T47D (cell line): ENCODE measurements at places on chromosomes 4 and X.

DNA sequence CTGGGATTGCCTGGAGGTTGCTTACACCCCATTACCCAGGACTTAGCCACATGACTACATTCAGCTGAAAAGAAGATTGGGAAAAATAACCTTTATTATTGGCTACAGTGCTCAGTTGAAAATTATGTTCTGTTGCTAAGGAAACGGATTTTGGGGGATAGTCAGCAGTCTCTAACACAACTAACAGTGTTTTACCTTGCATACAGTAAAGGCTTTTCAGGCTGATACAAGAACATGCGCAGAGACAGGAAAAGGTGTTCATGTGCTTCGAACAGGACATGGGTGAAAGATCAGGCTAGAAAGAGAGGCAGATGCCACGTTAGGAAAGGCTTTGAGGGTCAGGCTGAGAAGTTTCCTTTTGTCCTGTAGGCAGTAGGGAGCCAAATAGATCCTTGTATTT, 14.8 kb upstream of the RHOH start:
- DNase-seq: no peak

GRCh38 chr4:139715746-139716391, 50.2 kb downstream of the MGST2 start:
- no peak for DNase-seq

- DNase-seq: no peak
Measured at GRCh38 chr4:22427675-22428074, 88.2 kb downstream of the ADGRA3 start.

DNA sequence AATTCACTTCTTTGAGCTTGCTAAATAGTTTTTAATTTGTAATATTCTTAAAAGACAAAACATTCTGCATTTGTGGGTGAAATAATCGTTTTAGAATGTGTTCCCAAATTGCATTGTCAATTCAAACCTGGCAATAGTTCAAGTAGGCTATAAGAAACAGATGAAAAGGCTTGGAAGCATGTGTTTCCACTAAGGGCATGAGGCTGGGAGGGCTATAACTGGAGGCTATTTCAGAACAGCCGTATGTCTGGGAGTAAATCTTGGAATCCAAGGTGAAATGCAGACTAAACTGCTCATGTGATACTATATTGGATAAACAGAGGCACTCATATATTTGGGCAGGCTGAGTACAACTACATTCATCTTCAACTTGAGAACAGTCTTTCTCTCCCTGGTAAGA, 117.4 kb upstream of the GRPR start:
- no peak for DNase-seq

- DNase-seq: no peak
Measured at GRCh38 chrX:42752730-42753129, 25.2 kb downstream of the PPP1R2C start.

GRCh38 chr4:142781114-142781513, 65.0 kb downstream of the INPP4B start:
- no peak for DNase-seq

- DNase-seq: no peak
Measured at GRCh38 chrX:13304052-13304451, 15.8 kb downstream of the ATXN3L start.

- DNase-seq: no peak
Measured at GRCh38 chr4:3637326-3638016, 105.2 kb upstream of the LRPAP1 start.

GRCh38 chr4:57159866-57160265, 49.7 kb upstream of the IGFBP7 start:
- DNase-seq: no peak

GRCh38 chr4:81256059-81256970, 41.3 kb upstream of the PRKG2 start:
- DNase-seq: no peak

DNA sequence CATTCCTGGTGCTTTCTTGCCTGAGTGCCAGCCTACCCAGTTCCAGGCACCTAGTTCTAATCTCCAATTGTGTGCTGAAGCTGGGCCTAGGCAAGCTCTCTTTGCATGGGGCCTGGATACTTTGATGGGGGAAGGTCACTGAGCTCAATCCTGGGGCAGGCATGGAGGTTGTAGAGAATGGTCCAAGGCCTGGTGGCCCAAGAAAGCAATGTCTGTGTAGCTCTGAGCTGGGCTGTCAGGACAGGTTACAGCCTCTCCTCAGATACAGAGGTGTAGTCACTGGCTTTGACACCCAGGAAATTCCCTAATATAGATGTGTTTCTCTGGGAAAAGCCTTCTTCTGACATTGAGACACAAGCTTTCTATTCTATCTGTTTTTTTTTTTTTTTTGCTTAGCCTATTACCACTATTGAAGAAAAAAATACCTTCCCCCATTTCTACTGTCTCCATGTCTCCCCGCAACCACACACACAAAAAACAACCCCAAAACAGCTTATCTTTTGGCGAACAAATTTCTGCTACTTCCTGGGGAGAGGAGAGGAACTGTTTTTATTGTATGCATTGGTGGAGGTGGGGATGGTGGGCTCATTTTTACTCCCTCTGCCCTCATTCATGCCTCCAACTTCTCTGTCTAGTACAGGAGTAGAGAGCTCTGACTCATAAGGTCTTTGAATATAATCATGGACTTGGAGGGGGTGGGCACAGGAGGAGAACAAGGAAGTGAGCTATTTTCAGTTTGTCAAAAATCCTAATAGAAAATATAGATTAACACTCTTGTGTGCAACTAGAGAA, 66.7 kb upstream of the DHX15 start:
- no peak for DNase-seq

GRCh38 chr4:17807446-17807845, 3.1 kb downstream of the DCAF16 start:
- no peak for DNase-seq

GRCh38 chrX:95055991-95056390, 1382.0 kb downstream of the FAM133A start:
- DNase-seq: no peak

DNA sequence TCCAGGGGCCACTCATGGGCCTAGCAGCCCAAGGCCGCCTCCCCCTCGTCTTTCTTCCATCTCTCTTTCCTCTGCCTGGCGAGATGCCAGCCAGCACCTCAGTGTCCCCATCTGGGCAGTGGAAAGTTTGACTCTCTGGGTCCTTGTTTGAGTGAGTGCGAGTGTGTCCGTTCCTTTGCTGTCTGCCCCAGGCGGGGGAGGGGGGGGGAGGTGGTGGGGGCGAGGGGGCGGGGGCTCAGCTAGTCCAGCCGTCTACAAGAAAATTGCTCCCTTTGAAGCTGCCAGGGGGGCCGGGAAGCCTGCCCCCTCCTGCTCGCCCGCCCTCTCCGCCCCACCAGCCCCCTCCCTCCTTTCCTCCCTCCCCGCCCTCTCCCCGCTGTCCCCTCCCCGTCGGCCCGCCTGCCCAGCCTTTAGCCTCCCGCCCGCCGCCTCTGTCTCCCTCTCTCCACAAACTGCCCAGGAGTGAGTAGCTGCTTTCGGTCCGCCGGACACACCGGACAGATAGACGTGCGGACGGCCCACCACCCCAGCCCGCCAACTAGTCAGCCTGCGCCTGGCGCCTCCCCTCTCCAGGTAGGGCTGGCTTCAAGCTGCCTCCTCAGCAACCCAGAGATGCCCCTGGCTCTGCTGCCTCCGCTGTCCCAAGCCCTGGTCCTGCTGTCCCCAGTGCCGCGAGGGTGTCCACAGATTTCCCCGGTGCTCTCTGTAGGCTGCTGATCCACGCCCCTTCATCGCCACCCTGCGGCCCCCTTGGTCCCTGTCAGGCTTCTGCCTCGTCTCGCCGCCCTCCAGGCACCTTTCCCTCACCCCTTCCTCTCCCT, at the start of gene BGN:
Gene BGN, plus strand, starts transcription at position 440 of the 821 bp plus-strand sequence. CDS start 9,652 bp downstream, outside the sequence.
- DNase-seq: peak; percentile 22

- DNase-seq: no peak
Measured at GRCh38 chr4:38968668-38969067, 63.5 kb downstream of the TMEM156 start.

- DNase-seq: peak; percentile 20
Measured at GRCh38 chrX:109384699-109385098, 97.2 kb downstream of the GUCY2F start.

GRCh38 chrX:120429776-120430540, 39.1 kb downstream of the LAMP2 start:
- DNase-seq: no peak

GRCh38 chr4:17400686-17401085, 111.2 kb downstream of the QDPR start:
- DNase-seq: no peak

DNA sequence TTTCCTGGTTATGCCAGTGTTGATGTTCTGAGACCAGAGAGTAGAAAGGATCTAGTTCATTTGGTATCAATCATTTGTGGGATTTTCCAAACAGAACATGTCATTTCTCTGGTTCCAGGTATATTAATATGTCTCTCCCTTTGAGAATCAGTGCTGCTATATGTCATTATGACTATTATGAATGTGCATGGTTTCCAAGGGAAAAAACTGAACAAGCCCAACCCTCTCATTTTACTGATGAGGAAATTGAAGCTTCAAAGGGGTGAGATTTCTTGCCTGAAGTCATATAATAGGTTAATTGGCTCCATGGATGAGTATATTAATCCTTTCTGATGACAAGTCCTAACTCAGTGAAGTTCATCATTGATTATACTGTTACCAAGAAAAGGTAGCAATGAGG, 31.9 kb downstream of the RUFY3 start:
- no peak for DNase-seq

- no peak for DNase-seq
Measured at GRCh38 chr4:37002625-37003024, 241.9 kb upstream of the NWD2 start.

GRCh38 chr4:81606166-81606565, 134.5 kb upstream of the RASGEF1B start:
- DNase-seq: no peak

- no peak for DNase-seq
Measured at GRCh38 chrX:121356139-121356849, 308.9 kb downstream of the GLUD2 start.

- no peak for DNase-seq
Measured at GRCh38 chrX:10526451-10526850, 93.9 kb downstream of the MID1 start.

GRCh38 chrX:14022019-14022418, 7.7 kb downstream of the GEMIN8 start:
- no peak for DNase-seq

DNA sequence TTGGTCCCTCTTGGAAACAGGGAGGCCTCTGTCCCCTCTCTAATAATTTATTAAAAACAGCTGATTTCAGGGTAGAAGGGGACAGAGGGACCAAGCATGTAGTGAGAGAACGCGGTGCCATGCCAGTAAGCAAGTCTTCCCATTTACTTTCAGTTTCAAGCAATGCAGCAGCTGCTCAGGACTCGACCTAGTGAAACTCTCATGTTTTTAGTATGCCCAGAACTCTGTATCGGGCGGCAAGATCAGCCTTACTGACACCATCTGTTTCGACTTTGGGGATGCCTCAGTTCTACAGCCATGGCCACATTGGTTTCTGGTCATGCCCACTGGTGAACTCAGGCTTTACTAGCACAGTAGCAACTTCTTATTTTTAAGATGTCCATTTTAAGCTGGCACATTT, 40.6 kb downstream of the ZNF81 start:
- no peak for DNase-seq

GRCh38 chrX:49754233-49754857, 58.6 kb upstream of the PAGE1 start:
- peak; percentile 70 for DNase-seq

DNA sequence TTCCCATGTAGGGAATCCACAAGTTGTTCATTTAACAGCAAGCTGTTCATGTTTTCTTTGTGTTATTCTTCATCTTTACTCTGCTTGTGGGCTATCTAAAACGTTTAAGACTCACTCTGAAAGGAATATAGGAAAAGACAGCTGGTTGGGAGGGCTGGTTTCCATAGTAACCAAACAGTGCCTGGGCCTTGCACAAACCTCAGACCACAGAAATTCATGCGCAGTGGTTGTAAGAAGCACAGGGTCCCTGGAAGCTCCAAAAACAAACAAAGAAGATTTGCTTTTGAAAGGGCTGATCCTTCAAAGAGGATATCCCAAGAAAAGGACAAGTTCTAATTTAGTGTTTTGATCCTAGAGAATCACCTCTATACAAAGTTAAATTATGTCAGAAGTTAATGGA, 7.8 kb downstream of the SERTM2 start:
- DNase-seq: no peak

- no peak for DNase-seq
Measured at GRCh38 chr4:151668689-151669402, 92.0 kb downstream of the GATB start.

- no peak for DNase-seq
Measured at GRCh38 chrX:39773150-39773549, 324.6 kb downstream of the BCOR start.

DNA sequence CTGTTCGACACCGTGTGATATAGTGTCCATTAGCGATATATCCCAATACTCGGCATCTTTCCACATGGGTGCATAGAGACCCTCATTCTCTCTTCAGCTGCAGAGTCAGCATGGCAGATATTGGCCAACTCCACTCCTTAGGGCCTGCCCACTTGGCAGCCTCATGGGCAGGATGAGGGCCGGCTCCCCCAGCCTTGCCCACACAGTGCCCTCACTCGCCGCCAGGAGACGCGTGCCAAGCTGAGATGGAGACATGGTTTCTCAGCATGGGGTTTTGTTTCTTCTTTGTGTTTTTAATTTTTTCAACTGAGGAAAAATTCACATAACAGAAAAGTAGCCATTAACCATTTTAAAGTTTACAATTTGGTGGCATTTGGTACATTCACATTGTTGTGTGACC, 5.3 kb upstream of the PLXNA3 start:
- no peak for DNase-seq

GRCh38 chr4:26034849-26035248, 120.8 kb downstream of the SMIM20 start:
- no peak for DNase-seq

DNA sequence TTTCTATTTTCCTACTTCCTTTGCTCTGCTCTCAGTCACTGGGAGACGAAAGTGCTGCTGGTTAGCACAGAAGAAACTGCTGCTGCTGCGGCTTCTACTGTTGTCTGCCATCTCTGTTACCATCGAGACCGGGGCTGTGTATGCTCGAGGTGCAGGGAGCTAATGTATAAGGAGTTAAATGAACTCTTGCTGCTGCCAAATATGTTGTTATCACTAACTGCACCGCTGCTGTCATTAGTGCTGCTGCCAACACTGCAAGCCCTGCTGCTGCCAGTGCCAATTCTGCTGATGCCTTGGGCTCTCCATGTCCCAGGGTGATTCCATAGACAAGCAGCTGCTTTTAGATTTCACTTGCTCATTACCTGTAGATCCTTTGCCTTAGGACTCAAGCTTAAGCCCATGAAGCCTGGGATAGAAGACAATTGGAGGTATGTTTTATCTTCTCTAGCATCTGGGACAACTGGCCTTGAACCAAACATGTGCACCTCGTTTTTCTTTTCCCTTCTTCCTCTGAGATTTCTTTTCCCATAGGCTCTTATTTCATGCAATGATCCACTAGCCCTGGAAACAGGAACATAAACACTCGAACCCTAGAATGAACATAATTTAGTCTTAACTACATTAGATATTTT, 107.8 kb downstream of the CCSER1 start:
- DNase-seq: no peak

GRCh38 chr4:169626331-169627282, 6.2 kb downstream of the CLCN3 start:
- DNase-seq: no peak

GRCh38 chr4:138035781-138036258, 206.3 kb downstream of the SLC7A11 start:
- peak; percentile 64 for DNase-seq

- DNase-seq: no peak
Measured at GRCh38 chrX:132214518-132214917, 4.7 kb downstream of the RAP2C start.
